Colonic mucosa (tissue), 4 donors: ENCODE measurements at places on chromosomes 3 and 15.

GRCh38 chr3:107512108-107512507, 10.7 kb upstream of the BBX start:
- no peak overlapping the region for H3K4me3 ChIP-seq
- no peaks in the 10 kb centered on the region for H3K27me3 ChIP-seq
- H3K4me1 ChIP-seq, result no peaks in the 10 kb centered on the region
- no peak for DNase-seq
- no peaks in the 10 kb centered on the region for H3K36me3 ChIP-seq
- H3K27ac ChIP-seq, result no peak overlapping the region

DNA sequence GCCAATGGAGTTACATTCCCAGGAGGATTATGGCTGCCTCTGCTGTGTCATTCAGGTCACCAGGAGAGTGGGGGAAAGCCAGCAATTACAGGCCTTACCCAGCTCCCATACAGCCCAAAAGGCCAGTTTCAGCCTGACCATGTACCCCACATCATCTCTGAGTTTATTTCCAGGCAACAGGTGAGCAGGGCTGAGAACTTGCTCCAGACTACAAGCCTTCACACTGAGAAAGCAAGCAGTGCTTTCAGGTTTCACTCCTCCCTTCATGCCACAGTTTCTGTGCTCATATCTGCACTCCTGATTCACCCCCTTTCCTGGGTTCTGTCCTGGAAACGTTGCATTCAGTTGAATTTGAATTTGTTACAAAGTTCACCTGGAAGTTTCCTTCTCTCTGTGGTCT, 68.1 kb upstream of the ABI3BP start:
- no peak for DNase-seq
- no peaks in the 10 kb centered on the region for H3K27me3 ChIP-seq
- no peaks in the 10 kb centered on the region for H3K4me1 ChIP-seq
- no peaks in the 10 kb centered on the region for H3K36me3 ChIP-seq

- DNase-seq, result no peak
- H3K27ac ChIP-seq, result no peak overlapping the region
- no peaks in the 10 kb centered on the region for H3K4me1 ChIP-seq
- no peak overlapping the region for H3K4me3 ChIP-seq
- H3K36me3 ChIP-seq, result no peaks in the 10 kb centered on the region
Measured at GRCh38 chr3:32481791-32482631, 20.6 kb downstream of the CMTM6 start.

DNA sequence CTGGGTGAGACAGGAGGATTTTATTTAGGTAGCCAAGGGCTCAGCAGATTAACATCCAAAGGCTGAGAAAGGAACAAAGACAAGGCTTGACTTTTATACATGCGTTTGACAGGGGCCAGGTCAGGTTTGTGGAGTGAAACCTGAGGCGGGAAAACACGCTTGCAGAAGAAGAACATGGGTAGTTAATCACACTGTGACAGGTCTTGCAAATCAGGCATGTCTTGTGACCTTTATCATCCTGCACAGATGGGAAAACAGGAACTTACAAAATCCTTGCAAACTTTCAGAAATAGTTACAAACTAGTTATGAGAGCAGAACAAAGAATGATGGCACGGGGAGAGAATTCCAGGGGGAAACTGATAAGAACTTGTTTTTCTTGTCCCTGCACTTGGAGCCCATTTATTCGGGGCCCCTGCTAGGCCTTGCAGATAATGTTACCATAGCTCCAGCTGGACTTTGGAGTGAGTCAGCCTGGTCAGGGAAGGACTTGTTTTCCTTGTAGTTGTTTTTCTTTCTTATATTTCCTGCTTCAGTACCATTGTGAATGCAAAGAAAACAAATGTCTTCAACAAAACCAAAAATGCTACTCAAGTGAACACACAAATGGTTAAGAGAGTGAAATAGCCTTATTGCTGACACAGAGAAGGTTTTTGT, 965.9 kb upstream of the ROBO1 start:
- peak; percentile 78 for DNase-seq
- H3K27ac ChIP-seq, result peak overlapping the region; percentile 72
- no peak overlapping the region for H3K4me3 ChIP-seq
- H3K36me3 ChIP-seq, result no peaks in the 10 kb centered on the region
